CD4-positive, alpha-beta T cell treated with Interleukin-12 subunit alpha and Interleukin-12 subunit beta, for 1 hour (primary cell): ENCODE measurements at places on chromosomes 1 and 21.

DNA sequence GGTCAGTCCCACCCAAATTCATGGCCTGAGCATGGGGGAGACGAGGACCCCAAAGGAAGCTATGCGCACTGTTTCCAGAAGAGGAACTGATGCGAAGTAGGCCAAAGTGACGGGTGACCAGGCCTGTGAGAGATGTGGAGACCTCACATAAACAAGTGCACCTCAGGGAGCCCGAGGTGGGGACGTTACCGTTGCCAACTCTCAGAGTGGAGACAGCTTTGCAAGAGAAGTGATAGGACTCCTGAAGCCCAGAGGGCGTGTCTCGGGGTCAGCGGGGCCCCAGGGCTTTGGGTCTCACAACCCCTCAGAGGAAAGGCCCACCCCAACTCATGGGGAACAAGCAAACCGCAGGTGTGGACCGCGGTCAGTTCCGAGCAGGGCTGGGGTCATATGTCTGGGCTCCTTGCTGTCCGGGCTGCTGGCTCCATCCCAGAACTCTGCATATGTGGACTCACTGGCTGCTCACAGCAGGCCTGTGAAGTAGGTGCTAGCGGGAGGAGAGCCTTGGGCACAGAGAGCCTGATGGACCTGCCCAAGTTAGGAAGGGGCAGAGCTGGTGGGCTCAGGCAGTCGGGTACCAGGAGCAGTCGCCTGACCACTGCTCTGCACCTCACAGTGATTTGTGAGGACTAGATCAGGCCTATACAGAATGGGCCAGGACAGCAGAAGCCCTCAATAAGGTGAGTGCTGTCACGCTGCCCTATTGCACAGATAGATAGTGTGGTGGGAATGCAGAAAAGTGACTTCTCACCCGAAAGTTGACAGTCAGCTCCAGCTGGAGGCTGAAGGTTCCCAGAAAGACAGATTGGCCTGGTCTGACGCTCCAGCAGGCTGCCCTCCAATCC, 26.2 kb downstream of the STUM start:
- DNase-seq: no peak

GRCh38 chr21:41460578-41461527, 34.8 kb downstream of the MX1 start:
- DNase-seq: peak; percentile 59

GRCh38 chr1:87062687-87063086, 148.3 kb downstream of the HS2ST1 start:
- no peak for DNase-seq

DNA sequence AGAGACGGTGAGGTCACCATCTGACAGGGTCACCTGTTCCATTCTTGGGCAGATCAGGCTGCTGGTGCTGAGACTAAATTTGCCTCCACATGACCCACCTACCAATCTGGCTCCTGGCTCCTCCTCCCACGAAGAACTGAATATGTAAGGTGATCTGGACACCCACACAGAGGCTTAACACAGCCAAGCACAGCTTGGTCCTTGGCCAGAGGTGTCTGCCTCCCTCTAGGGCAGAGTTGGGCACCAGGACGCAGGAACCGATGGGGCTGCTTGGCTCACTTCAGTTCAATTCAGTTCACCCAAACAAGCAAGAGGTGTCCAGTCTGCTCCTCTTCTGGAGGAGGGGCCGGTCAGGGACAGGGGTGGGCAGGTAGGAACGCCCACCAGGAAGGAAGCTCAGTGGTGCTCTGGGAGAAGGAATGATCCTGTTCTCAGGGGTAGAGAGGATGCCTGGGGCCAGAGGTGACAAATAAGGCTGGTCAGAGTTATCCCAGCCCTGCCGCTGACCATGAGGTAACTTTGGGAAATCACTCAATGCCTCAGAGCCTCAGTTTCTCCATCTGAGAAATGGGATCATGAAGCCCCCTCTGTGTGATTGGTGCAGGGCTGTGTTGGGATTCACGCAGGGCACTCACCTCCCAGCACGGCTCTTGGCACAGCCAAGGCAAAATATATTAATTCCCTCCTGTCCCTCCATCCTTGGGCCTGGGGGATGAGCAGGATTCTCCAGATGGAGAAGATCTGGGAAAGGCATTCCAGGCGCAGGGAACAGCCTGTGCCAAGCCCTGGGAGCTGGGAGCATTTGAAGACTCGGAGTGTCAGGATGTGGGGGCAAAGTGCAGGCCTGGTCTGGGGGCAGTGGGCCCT, 284.5 kb downstream of the PTPRU start:
- DNase-seq: no peak

DNA sequence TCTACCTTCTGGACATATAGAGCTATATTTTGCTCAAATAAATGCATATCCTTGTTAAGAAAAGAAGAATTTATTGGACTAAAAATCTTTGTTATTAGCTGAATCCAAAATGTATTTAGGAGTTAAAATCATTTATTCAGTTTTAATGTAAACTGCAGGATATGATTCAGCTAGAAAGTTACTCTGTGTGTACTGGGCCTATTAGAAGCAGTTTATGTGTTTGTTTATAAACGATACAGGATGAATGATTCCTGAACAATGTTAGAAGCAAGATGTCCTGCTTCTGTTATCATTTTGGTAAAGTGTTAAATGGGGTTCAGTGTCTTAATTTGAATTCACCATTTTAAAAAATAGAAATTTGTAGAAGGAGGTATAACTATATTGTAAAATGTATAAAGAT, 549.2 kb upstream of the ZRANB2 start:
- no peak for DNase-seq

DNA sequence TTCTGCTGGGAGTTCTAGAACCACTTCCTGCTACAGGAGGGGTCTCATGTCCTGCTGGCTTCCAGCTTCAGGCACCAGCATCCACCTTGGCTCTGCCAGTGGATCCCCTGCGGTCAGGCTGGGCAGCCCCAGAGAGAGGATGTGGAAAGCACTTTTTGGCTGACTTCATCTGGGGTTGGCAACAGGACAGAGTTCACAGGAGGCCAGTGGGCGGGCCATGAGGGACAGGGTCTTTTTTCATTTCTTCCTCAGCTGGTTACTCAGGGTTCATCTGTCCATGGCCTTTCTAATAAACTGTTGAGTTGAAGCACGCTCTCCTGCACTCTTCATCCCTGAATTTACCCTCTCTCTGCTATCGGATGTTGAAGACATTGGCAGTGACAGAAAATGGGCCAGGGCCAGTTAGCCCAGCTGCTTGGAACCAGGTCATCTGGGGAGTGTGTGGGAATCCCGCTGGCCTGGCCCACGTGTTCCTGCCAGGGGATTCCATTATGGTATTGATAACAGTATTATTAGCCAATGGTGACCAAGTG, 45.2 kb downstream of the RPS6KA1 start:
- DNase-seq: no peak

DNA sequence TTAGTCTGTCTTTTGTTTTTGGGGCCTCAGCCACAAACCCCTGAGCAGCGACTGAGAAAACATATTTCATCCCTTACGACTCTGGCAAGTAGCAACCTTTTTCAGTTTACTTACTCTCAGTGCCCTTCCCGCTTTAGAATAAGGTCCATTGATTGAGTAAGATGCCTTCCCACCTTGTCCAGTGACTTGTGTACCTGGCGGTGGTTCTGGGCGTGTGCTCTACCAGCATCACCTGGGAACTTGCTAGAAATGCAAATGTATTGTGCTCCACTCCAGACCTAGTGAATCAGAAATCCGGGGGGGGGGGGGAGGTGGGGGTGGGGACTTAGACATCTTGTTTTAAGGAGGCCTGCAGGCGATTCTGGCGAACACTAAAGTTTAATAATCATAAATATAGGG, 72.1 kb downstream of the S1PR1 start:
- no peak for DNase-seq

DNA sequence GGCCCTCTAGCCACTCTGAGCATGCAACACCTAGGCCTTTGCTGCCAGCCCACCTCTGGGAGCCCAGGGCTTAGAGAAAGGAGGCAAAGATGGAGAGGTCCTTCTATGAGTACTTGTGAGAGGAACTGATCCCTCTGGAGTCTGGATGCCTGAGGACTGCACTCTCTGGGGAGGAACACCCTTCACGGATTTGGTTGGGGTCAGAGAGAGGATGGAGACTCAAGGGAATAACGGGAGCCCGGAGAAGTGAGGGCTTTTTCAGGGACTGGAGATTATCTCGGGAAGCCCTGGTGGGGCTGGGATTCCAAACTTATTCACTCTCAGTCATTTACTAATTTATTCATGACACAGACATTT, 413 bp upstream of the C1orf232 start:
- no peak for DNase-seq

DNA sequence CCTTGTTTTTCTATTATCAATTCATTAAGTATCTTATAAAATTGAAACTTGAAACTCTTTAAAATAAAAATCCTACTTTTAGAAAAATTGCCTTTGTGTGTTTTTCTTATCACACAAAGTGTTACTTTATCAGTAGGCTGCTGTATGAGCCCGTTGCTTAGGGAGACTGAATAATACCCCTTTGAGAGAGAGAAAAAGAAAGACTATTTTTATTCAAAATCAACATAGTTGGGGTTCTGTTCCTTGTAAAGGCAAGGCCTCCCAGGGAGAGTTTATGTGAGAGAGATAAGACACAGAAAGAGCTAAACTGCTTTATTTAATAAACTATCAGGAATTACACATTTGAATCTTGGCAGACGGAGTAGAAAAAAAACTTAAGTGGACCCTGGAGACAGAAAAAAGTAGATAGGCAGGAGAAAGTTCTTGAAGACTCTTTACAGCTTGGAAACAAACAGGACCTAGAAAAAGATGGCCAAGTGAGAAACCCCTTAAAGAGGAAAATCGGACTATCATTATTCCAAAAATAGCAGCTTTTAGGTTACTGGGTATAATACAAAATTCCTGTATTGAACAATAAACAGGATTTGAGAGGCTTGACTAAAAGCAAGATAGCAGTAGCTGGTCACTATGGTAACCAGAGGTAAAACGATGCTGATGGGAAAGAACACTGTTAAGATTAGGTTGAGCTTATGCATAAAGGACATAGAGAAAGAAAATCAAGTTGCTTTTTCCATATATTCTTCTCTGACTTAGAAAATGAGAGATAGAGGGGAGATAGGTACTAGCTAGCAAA, 170.9 kb downstream of the LRRC7 start:
- DNase-seq: no peak

GRCh38 chr1:173476197-173476664, 904 bp upstream of the PRDX6 start:
- no peak for DNase-seq

DNA sequence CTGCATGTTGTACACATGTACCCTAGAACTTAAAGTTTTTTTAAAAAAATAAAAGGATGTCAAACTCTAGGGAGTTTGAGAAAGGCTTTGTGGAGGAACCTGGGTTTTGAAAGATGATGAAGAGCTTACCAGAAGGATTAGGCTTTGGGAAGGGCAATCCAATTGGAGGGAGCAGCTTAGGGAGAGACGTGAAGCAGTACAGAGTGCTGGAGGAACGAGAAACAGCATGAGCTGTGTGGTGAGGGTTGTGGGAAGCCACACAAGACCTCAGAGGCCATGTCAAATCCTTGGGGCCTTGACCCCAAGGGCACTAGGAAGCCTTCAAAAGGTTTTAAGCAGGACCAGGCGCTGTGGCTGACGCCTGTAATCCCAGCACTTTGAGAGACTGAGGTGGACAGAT, 8.4 kb upstream of the KPNA6 start:
- DNase-seq: no peak

- DNase-seq: no peak
Measured at GRCh38 chr1:1144843-1145546, 28.7 kb upstream of the TTLL10 start.

GRCh38 chr1:156382561-156382960, 13.6 kb downstream of the RHBG start:
- no peak for DNase-seq

- DNase-seq: peak; percentile 65
Measured at GRCh38 chr1:47192458-47193384, 2.9 kb upstream of the PDZK1IP1 start.

GRCh38 chr1:226772446-226773139, 33.5 kb upstream of the ITPKB start:
- no peak for DNase-seq

DNA sequence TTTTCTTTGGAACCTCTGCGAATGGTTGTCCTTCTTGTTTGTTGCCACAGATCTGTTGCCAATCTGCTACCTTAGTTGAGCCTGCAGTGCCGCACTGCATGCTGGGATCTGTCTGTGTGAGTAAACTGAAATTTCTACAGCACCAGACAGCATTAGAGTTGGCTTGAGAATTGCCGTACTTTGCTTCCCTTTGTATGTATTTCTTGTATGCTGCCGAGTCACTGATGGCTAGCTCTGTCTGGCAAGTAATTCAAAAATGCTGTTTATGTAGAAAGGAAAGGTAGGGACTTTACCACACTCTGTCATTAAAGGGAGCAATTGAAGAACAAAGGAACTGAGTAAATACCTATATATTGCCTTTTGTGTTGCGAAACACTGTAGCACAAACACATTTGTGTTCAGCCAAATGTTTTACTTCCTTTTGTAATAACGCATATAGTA, 857.4 kb downstream of the USP25 start:
- no peak for DNase-seq

GRCh38 chr1:171222936-171223335, 25.4 kb upstream of the FMO1 start:
- no peak for DNase-seq

- no peak for DNase-seq
Measured at GRCh38 chr1:157233131-157233530, 94.9 kb upstream of the ETV3 start.

DNA sequence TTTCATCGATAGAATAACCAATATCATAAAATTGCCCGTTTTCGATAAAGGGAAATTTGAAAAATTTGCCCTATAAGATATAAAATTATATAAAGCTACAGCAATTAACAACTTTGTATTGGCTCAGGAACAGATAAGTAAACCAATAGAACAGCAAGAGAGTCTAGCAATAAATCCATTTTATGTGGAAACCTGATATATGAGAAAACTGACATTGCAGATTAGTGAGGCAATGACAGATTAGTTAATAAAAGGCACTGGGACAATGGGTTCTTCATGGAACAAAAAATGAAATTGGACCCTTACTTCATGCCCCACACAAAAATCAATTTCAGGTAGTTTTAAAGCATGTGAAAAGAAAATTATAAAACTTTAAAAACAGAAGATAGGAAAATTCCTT, 169.9 kb upstream of the ST6GALNAC5 start:
- no peak for DNase-seq

- no peak for DNase-seq
Measured at GRCh38 chr21:30924146-30924700, 42.8 kb upstream of the KRTAP11-1 start.

DNA sequence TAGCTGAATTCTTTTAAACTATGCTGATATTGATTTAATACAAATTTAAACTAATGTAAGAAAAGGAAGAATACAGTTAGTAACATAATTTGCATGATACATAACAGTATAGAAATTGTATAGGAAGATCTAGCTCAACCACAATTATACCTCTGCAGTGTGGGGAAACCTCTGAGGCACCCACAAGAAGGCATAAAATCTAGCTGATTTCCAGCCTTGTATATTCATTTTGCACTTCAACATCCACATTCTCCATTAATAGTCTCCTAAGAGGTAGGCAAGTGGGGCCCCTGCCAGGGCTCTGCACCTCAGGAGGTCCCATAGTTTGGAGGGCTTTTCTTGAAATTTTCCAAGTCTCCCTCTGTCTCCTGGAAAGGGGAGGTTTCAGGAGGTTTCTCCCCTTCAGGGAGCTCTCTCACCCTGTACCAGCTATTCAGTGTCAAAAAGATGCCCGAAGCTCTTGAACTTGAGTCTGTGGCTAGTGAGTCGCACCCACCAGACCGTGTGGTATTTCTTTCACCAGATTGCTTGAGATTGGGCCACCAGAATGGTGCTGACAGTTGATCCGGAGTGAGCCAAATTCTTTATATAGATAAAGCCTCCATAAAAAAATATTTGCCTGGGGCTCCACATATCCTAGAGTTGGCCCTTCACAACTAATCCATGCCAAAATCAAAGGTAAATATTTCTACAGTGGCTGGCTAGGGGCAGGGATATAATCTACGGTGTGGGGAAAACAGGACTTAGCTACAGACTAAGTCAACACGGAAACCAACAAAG, 108.2 kb downstream of the TIAM1 start:
- DNase-seq: no peak
